ENCODE measurements at places on chromosomes 1 and 21.

GRCh38 chr21:27759820-27760219, 792.9 kb upstream of the ADAMTS5 start:
- no peak for DNase-seq

DNA sequence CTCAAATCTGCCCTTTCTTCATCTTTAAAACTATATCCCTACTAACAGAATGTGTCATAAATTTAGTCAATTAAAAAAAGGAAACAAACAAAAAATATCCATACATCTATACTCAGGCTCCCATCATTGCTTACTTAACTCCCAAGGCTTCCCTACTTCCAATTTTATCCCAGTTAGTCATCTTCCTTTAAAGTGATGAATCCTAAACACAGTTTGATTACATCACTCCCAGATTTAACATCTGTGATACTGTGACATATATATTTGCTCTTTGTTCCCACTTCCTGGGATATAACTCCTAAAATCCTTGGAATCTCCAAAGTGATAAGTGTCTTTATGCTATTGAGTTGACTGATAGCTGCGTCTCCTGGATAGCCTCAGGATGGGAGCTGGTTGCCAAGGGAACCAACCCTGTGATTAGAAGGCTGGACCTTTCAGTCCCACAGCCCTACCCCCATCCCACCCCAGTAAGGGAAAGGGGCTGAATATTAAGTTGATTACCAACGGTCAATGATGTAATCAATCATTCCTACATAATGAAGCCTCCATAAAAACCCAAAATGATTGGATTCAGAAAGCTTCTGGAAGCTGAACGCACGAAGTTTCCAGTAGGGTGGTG, 21.6 kb downstream of the GLMN start:
- DNase-seq, result no peak

GRCh38 chr1:117069220-117069844, 9.2 kb downstream of the TTF2 start:
- DNase-seq, result no peak

- no peak for DNase-seq
Observed at GRCh38 chr1:91135799-91136198, 114.0 kb upstream of the ZNF644 start.

DNA sequence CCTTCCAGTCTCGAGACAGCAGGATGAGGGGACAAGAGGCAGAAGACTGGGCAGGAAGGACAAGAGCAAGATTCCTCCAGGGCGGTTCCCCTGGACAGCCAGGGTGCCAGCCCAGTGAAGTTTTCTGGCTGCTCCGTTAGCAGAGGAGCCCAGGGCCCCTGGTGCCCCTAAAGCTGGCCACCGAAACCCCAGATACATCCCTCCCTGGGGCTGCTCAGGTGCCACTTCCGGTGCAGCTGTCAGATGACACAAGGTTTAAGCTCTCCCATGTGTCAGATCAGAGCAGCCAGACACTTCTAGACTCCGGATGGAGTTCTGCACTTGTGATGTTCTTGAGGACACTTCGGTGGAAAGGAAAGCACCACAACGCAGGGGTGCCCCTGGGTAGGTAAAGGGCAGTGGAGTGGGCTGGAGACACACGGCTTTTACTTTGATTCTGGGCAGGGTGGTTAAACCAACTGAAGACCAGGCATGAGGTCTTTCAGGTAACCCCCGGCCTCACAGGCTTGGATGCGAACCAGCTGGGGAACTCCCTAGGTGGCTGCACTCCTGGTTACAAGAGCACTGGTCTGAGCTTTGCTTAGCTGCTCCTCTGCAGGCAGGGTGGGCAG, 85.7 kb downstream of the ITPKB start:
- DNase-seq, result no peak

GRCh38 chr21:29074783-29075182, 1.3 kb upstream of the CCT8 start:
- DNase-seq, result no peak

- no peak for DNase-seq
Observed at GRCh38 chr1:186738926-186739325, 58.7 kb upstream of the PTGS2 start.

DNA sequence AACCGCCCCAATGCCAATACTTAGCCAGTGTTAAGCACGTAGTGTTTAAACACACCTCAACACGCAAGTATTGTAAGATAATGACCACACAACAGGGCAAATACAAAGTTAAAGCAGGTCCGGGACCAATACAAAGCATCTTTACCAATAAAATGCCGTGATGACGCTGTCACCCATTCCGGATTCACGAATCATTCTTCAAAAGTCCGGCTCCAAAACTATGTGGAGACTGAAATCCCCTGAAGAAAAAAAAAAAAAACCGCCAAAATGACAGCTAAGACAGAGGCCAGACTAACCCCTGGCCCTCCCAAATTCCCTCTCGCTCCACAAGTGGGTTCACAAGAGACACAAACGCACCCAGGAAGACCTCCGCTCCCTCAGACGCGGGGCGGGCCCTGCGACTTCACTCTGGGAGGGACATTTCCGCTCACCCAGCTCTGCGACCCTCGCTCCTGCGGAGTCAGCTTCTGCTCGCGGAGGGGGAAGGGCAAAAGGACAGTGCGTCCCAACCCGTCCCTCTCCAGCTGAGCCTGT, 625 bp upstream of the DARS2 start:
- no peak for DNase-seq

GRCh38 chr1:39228252-39228651, 23.8 kb downstream of the MACF1 start:
- DNase-seq, result no peak

- DNase-seq, result no peak
Observed at GRCh38 chr1:26320896-26321295, 3.1 kb downstream of the CD52 start.

All from SK-N-SH (cell line).